NCI-H510A treated with DMSO at 0.1 percent for 48 hours (cell line): ENCODE measurements at places on chromosomes 1 and 21.

DNA sequence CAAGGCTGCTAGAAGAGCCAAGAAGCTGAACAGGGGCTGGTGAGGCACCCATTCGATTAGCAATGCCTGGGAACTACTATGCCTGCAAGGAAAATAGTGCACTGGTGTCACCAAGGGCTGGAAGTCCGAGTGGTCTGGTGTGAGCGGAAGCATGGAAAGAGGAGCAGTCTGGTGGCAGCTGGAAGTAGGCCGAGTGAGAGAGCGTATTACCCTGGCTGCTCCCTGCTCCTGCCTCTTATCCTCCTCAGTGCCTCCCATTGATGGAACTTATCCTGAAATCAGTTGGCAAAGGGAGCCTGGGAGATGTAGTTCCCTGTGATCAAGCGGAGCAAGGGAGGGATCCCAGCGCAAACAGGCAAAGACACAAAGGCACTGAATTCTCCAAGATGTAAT lies 9.6 kb downstream of the SMAP2 start:
- no peak for DNase-seq

DNA sequence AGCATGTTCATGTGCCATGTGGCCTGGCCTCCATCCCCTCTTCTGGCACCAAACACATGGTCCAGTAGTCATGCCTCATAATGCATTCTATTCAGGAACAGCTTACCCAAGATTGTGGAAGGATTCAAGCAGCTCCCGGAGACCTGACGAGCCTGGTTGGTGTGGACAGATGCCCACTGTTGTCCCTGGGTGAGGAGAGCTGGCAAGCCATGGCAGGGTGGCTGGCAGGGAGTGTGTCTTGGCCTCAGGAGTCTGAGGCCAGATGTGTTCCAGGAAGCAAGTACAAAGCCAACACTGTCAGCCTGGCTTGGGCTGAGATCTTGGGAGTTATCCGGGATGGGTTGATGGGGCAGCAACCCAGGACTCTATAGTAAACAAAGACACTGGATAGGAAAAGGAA lies 7.3 kb upstream of the FABP3 start:
- no peak for DNase-seq

DNA sequence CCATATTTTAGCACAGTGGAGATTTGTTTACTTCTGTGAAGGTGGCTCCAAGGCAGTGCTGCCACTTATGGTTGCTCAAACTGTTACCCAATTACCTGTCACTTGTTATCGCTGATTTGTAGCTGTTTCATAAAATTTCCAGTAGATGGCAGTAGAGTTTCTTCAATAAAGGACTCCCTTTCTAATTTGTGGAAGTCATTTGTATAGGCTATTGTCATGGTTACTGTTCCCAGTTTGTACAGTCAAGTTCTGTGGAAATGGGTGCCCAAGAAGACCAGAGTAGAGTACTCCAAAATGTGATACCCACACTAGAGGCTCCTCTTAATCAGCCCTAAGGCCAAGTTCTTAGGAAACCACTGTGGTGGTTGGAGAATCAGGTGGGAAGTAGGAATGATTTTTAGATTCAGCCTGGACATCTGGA lies 186.1 kb downstream of the CLEC20A start:
- DNase-seq, result peak; percentile 90

DNA sequence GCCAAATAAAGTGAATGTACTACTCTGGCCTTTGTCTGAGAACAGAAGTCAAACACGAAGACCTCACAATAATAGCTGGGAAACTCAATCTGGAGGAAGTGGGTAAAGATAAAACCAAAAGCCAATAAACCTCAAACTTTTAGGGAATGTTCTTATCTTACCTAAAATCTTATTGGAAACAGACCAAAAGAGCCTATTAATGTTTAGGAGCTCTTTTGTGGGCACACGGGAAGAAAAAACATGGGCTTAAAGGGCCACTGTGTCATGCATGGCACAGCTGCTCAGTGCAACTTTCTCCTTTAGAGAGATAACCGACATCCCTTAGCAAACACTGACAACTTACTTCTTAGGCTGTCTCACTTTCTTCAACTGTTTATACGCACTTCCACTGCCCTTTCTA lies 16.1 kb downstream of the EIF2B3 start:
- no peak for DNase-seq

GRCh38 chr1:157034137-157034800 lies 11.3 kb downstream of the ARHGEF11 start:
- DNase-seq, result no peak

DNA sequence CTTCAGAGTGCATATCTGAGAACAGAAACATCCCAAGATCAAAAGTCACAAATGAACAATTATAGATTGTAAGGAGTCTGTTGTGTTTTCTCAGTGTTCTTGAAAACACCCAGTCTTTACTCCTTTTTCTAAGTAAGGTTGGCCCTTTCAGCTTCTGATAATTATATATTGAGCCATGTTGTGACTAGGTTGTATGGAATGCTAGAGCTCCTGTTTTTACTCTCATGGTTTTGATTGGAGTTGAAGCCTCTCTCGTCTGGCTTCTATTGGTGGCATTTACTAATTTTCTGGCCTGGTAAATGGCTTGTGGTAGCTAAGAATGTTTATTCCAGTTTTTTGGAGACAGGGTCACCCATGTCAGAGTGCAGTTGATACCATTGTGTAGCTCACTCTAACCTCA lies 84.7 kb downstream of the NDUFS5 start:
- no peak for DNase-seq

- no peak for DNase-seq
These were observed 27.1 kb downstream of the FTCD start for GRCh38 chr21:46128106-46128932.

- peak; percentile 47 for DNase-seq
These were observed 3.3 kb downstream of the NCMAP start for GRCh38 chr1:24558902-24559791.

- DNase-seq, result no peak
These were observed 37.2 kb upstream of the GBP5 start for GRCh38 chr1:89309828-89310227.

GRCh38 chr1:115258302-115258866 lies 79.7 kb downstream of the NGF start:
- no peak for DNase-seq
